ENCODE measurements at places on chromosomes 16 and 17.

GRCh38 chr17:71677439-71677838 lies 443.4 kb upstream of the SOX9 start:
- DNase-seq, result no peak

- DNase-seq, result peak; percentile 90
Measured at GRCh38 chr17:386141-386876, 33.7 kb upstream of the RPH3AL start.

GRCh38 chr16:69839240-69839688 lies 77.1 kb downstream of the WWP2 start:
- no peak for DNase-seq

DNA sequence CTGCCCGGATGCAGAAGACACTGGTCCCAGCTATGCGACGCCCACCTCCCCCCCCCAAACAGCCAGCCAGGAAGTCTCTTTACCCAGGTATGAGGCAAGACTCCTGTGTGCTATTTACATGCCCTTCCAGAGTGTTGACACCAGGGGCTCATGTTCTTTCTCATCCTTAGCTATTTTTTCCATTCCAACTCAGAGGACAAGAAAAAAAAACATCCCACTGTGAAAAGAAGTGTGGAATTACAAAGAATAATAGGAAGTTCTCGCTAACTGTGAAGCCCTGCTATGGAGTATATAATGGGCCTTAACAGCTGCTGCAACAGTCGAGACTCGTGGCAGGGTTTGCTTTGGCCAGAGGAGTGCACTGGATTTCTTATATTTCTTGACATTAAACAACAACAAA lies 584.9 kb downstream of the CDH13 start:
- DNase-seq, result no peak

- peak; percentile 82 for DNase-seq
Measured at GRCh38 chr17:35969558-35970380, 11.5 kb downstream of the CCL16 start.

GRCh38 chr17:9004132-9004960 lies 17.0 kb upstream of the NTN1 start:
- no peak for DNase-seq

DNA sequence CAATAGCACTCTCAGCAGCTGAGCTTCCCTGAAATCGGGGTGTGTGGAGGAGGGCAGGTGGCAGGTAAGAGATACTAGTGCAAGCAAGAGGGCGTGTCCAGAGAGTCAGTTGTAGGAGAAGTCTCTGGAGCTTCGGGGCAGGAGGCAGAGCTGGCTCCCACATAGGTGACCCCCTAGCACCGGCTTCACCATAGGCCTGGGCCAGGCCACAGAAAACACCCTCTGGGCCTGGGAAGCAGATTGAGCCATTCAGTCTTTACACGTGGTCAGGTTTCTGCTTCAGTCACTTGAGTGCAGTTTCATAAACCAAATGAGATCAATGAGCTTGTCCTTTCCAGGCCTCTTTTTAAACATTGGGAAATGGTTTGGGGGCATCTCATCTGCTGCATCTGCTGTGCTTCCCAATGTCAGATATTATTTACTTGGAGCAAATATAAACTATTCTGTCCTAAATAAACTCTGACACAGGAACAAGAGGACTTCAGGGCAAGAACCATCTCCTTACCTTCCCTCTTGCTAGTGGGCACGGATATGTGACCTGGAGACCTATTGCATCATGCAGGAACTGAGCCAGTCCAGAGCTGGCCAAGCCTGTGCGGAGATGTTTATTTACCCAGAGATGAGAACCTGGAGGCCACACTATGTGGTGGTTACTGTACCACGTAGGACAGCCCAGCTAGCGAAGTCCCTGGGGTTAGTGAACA lies 16.1 kb downstream of the CCR7 start:
- peak; percentile 67 for DNase-seq

- no peak for DNase-seq
Measured at GRCh38 chr17:33637534-33637933, 344.4 kb upstream of the ASIC2 start.

DNA sequence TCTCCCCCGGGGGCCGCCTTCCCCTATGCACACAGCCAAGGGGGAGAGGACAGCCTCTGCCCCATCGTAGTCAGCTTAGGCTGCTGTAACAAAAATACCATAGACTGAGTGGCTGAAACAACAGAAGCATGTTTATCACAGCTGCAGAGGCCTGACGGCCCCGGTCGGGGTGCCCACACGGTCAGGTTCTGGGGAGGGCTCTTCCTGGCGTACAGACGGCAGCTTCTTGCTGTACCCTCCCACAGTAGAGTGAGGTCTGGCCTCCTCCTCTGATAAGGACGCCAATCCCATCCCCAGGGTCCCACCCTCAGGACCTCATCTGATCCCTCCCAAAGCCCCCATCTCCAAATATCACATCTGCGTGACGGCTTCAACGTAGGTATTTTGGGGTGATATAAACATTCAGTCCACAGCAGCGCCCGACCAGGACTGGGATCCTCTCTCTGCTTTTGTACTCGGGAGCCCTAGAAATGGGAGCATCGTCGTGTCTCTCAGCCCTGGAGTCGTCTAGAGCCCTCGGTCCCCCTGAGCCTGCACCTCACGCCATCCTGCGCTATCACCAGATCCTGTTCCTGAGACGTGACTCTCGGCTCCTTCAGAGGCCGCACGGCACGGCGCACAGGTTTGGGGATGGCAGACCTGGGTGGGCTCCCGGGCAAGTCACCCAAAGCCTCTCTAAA lies 67.8 kb downstream of the RPH3AL start:
- no peak for DNase-seq

GRCh38 chr16:62661435-62661834 lies 625.2 kb upstream of the CDH8 start:
- DNase-seq, result no peak

DNA sequence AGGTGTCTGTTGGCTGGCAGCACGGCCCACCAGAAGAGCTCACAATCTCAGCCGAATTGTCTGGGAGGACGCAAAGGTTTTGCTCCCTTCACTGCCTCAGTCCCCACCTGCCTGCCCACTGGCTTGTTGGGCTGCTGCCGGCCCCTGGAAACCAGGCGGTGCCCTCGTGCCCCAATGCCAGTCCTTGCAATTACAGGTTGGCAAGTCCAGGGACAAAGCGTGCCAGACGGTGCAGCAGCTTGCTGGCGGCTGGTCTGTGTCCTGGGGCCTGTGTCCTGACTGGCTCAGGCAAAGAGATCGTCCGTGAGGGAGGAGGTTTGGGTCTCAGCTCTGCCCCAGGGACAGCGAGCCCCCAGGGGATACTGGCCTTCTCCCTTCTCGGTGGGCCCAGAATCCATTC lies 24.6 kb upstream of the SPNS2 start:
- no peak for DNase-seq

DNA sequence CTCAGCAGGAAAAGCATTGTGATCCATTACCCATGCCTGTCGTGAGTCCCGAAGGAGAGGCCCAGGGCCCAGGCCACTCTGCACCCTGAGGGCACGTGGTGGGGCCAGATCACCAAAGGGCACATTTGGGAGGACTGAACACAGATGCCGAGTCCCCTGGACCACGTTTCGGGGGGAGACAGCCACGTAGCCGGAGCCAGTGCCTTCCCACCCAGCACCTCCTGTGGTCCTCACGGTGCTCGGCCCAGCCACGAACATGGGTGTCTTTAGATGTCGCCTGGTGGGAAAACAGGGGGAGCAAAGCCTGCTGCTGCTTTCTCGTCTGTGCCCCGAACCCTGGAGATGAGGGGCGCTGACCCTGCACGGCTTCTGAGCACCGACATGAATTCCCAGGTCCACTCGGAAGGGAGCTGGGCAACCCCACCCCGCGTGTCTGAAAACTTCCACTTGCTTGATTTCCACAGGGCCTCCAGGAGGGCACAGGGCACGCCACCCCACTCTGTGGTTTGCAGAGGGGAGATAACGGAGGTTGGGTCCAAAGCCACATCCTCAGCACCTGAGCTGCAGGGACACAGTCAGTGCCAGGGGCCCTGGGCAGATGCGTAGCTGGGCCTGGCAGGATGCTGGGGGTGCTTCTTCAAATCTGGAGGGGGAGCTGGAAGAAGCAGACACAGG lies 14.4 kb downstream of the CBFA2T3 start:
- no peak for DNase-seq

Measured in HTR-8/SVneo (cell line).